Pulmonary artery endothelial cell (primary cell): ENCODE measurements at places on chromosomes 5 and 9.
A peak's percentile ranks its signal among the peaks of the same experiment; 100 is the strongest.

- DNase-seq, result no peak
These were observed 74.8 kb upstream of the PIK3R1 start for GRCh38 chr5:68140763-68141162.

- DNase-seq, result peak; percentile 43
These were observed 28.6 kb downstream of the MARCHF3 start for GRCh38 chr5:127001621-127002296.

DNA sequence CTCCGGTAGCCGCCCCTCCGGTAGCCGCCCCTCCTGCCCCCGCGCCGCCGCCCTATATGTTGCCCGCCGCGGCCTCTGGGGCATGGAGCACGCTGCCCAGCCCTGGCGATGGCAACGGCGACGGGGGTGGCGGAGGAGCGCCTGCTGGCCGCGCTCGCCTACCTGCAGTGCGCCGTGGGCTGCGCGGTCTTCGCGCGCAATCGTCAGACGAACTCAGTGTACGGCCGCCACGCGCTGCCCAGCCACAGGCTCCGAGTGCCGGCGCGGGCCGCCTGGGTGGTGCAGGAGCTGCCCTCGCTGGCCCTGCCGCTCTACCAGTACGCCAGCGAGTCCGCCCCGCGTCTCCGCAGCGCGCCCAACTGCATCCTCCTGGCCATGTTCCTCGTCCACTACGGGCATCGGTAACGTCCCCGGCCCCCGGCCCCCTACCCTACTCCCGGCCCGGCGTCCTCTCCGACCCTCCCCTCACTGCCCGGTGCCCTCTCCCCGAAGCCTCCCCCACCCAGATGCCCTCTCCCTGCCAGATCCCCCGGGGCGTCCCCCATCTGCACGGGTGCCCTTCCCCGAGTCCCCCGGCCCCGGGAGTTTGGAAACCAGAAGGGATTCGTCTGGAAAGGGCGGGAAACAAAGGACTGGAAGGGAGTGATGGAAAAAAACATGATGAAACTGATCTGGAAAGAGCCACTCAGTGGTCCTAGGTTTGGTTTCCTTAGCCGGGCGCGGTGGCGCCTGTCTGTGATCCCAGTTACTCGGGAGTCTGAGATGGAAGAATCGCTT, 417 bp downstream of the SRD5A1 start:
- DNase-seq, result no peak

DNA sequence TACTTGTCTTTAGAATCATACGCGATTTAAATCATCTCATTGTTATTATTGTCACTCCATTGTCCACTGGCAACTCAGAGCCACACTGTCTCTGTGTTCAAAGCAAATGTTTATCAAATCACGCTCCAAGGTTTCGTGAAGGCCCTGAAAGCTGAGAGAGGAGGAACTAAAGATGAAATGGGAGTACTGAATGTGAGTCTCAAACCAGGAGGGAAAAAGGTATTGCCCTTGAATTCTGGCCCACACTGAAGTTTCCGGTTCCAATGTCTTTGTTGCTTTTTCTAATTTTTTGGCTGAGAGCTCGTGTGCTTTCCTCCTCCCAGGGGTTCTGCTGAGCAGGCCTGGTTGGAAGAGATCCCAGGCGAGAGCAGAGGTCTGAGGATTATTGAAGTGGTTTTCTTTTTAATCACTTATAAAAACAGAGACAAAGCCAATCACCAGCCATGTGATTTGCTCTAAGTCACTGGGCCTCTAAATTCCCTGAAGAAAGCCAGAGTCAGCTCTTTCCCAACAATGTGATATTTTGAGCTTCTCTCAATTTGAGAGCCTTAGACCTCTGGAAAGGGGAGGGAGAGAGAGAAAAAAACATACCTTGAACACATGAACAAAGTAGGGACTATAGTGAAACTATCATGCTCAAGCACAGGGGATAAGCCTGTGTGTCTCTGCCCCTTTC, 420.8 kb upstream of the GRAMD2B start:
- DNase-seq, result no peak

- no peak for DNase-seq
These were observed 51.4 kb upstream of the RARS1 start for GRCh38 chr5:168434746-168435321.

- DNase-seq, result no peak
These were observed 15.4 kb upstream of the ARL15 start for GRCh38 chr5:54325610-54326311.

DNA sequence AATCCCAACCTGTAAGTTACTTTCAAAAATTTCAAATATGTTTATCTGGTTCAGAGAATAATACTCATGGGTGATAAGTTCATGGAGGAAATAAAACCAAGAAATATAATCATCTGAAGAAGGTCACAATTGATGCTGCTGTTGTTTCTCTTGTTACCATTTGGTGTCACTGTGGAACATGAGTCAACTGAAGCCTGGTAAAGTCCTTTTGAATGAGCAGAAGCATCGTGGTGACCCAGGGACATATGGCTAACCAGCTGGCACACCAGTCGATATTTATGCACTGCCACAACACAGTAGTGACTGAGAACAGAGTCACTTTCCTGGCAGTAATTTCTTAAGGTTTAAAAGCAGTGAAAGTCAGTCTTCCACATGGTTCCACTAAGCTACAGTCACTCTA, 612.9 kb upstream of the TLE4 start:
- DNase-seq, result no peak

DNA sequence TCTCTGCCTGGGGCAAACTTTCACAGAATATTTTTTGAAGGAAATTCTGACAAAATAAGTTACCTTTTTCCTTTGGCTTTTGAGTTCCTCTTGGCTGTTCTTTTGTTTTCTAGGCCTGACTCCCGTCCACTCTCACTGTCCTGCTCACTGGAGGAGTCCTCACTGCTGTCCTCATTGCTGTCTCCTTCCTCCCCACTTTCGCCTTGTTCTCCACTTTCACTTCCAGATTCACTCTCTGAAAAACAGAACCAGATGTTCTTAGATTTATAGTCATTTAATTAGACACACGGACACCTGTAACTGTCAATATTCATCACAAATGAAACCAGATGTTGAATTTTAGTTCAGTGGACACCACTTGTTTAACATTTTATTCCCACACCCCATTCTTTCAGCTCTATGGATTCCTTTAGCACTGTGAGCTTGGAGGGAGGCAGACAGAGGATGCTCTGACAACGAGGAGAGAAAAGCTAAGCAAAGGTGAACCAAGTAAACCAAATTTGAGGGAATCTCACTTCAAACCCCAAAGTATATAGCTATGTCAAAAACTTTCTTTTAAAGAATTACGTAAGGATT, 180.7 kb downstream of the AP3B1 start:
- no peak for DNase-seq

GRCh38 chr9:83019246-83019645, 43.7 kb downstream of the RASEF start:
- no peak for DNase-seq
